ENCODE measurements at places on chromosomes 11 and 22. TPM values are rescaled to one million over a fixed set of nuclear protein-coding genes. Genes with fewer than 3 reads are reported as not detected.

MUC5AC gene
- polyA plus RNA-seq = 0.37 TPM

CCDC15 gene
- polyA plus RNA-seq = 8.0 TPM

DNA sequence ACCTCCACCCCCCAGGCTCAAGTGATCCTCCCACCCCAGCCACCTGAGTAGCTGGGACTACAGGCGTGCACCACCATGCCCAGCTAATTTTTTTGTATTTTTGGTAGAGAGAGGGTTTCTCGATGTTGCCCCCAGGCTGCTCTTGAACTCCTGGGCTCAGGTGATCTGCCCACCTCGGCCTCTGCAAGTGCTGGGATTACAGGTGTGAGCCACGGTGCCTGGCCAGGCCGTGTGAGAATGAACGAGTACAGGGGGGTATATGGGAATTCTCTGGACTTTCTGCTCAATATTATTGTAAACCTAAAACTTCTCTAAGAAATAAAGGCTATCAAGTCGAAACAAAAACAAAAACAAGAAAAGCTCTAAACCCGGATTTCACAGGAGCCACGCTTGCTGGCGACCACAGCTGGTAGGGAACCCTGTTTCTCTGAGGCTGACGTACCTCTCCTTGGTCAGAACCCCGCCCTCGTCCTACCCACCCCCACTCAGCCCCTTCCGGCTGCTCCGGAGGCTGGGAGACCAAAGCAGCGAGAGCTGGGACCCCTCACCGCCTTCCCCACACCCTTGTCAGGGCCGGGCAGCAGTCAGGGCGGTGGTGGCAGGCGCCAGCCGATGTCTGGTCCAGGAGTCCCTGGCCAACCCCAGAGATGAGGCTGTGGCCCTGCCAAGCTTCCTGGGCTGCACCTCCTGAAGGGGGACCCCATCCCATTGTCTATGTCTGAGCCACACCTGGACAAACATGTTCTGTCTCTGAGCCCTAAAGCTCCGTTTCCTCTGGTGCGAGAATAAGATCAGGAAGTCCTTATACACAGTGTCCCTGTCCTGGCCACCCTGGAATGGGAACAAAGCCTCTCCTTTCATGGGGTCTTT, 52.1 kb downstream of the LINC01488 start:
- H3K36me3 ChIP-seq = no peaks in the 10 kb centered on the region
- no peak for DNase-seq
- H3K27me3 ChIP-seq = no peaks in the 10 kb centered on the region
- no peak overlapping the region for H3K27ac ChIP-seq

DNA sequence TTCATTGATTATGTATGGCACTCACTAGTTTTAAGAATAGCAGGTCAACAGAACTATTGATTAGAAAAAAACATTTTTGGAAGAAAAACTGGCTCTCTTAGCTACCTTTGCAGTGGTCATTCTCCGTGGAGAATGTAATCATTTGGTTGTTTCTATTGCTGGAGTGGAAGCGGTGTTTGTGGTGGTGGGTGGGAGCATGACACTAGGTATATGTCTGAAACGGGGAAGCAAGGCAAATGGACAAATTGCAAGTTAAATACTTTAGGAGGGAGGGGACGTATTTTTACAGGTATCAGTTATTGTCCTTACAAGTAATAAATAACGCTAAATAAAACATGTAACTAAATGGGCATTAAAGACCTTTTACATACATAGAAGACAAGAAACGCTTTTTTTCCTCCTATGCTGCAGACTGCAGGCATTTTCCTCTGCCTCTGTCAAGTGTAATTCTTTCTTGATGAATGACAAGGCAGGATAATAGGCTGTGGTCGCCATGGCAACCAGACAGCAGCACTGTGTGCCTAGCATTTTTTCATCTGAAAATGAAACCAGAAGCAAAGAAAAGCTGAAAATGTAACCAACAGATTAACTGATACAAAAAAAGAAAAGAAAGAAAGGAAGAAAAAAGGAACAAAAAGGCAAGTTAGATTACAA, 46.2 kb downstream of the BLID start:
- H3K36me3 ChIP-seq = no peaks in the 10 kb centered on the region
- no peaks in the 10 kb centered on the region for H3K4me1 ChIP-seq
- peak; percentile 59 for DNase-seq
- H3K4me3 ChIP-seq = no peak overlapping the region

CD3D gene
- 1.5 TPM for polyA plus RNA-seq

GRCh38 chr11:67420147-67420645, 4.7 kb downstream of the CARNS1 start:
- peaks cover 24% of the 10 kb centered on the region for H3K27me3 ChIP-seq
- peaks cover 14% of the 10 kb centered on the region for H3K4me1 ChIP-seq
- no peak for DNase-seq
- H3K4me3 ChIP-seq = peak overlapping the region; percentile 56
- H3K27ac ChIP-seq = peak overlapping the region; percentile 86

DNA sequence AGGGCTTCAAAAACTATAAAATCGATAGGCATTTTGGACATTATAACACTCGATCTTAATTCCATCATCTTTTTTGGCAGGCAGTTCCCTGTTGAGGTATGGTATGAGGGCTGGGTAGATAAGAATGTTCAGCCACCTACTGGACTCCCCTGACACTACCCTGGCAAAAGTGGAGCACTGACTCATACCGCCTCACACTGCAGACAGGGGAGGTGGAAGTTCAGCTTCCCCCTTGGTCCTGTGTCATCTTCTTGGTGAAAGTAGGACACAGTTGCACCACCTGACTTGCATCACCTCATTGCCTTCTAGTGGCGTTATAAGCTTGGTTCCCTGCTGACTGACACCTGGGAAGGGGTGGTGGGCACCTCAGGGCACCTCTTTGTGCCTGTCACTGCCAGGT, 30.4 kb downstream of the PAAF1 start:
- peaks cover 3% of the 10 kb centered on the region for H3K4me1 ChIP-seq
- no peaks in the 10 kb centered on the region for H3K36me3 ChIP-seq

- DNase-seq = no peak
- H3K36me3 ChIP-seq = no peaks in the 10 kb centered on the region
- no peaks in the 10 kb centered on the region for H3K4me1 ChIP-seq
- H3K27me3 ChIP-seq = no peaks in the 10 kb centered on the region
- no peak overlapping the region for H3K27ac ChIP-seq
Measured at GRCh38 chr11:41851743-41852142, 392.3 kb upstream of the LRRC4C start.

DNA sequence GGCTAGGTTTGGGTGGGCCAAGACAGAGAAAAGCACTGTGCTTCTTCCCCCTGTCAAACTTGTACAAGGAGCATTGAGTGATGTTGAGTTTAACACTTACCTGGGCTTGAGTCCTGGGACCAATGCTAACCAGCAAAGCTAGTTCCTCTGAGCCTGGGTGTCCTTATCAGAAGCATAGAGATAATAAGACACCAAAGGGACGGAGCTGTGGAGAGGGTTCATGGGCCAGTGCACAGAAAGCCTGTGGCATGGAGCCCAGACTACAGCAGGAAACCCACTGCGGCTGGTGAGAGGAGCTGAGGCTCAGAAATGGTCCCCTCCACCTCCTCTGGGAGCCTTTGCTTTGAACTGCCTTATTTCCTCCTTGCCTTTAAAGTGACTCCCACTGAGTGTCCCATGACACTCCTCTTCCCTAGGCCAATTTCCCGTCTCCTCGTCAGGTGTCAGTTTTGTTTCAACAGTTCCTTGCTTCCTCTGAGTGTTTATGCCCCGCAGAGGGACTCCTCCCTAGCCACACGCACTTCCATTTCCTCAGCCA, 9.4 kb downstream of the SLCO2B1 start:
- no peaks in the 10 kb centered on the region for H3K36me3 ChIP-seq
- H3K27me3 ChIP-seq = no peaks in the 10 kb centered on the region
- no peak for DNase-seq
- H3K4me3 ChIP-seq = no peak overlapping the region

- DNase-seq = no peak
- no peaks in the 10 kb centered on the region for H3K4me1 ChIP-seq
- no peak overlapping the region for H3K4me3 ChIP-seq
- no peaks in the 10 kb centered on the region for H3K36me3 ChIP-seq
- no peaks in the 10 kb centered on the region for H3K27me3 ChIP-seq
Measured at GRCh38 chr11:69370984-69371709, 77.2 kb downstream of the MYEOV start.

A4GALT gene
- 2.5 TPM for polyA plus RNA-seq

DNA sequence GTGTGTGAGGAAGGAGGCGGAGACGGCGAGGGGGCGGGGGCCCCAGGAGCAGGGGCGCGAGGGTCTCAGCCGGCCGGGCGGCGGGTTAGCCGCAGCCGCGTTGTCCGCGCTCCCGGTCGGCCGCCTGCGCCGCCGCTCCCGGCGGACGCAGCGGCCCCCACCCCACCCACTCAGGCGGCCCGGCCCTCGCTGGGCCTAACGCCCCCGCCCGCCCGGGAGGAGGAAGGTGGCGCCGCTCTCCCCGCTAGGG, at the start of gene FCHSD2:
Gene FCHSD2 (minus strand): TSS at position 191 of the 250 bp plus-strand sequence. CDS start 441 bp downstream, outside the sequence.
- peaks cover 8% of the 10 kb centered on the region for H3K36me3 ChIP-seq
- no peaks in the 10 kb centered on the region for H3K27me3 ChIP-seq
- DNase-seq = no peak

DNA sequence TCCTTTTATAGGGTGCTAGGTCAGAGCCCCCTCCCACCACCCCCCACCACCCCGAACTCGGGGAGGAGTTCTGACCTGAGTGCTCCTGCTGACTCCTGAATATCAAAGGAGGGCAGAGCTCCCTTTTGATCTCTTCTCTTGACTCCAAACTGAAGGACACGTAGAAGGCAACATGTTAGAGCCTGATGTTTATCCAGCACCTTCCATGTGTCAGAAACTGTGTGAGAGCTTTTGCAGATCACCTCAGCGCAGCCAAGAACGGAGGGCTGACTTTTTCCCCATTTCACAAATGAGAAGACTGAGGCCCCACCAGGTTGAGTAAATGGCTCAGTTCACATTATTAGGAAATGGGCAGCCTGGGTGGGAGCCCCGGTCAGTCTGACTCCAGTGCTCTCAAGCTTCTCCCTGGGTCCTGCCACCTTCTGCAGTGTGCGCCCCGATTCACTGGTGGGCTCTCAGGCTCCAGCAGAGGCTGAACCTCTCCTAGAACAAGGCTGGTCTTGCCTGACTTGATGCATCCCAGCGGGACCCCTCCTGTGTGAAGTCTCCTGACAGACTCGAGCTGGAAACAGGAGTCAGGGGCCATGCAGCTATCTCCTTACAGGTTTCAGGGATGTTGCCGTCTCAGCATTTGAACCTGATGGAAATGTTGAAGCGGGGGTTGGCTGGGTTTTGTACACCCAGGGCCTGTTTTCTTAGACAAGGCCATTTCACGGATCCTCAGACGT, 98.5 kb downstream of the TSPAN18 start:
- DNase-seq = no peak
- no peak overlapping the region for H3K4me3 ChIP-seq
- no peaks in the 10 kb centered on the region for H3K36me3 ChIP-seq
- H3K27ac ChIP-seq = no peak overlapping the region
